ENCODE measurements at places on chromosomes 12 and 14. TPM values are rescaled to one million over a fixed set of nuclear protein-coding genes. Genes with fewer than 3 reads are reported as not detected.

The SLC7A8 gene
- total RNA-seq: 49.0 TPM

The COPZ1 gene
- total RNA-seq: 58.3 TPM

The MYH6 gene
- not detected for total RNA-seq

The DBX2 gene
- total RNA-seq: 4.3 TPM

The OVCH1 gene
- total RNA-seq: 0.38 TPM

The DRAM1 gene
- total RNA-seq: 3.4 TPM

The BATF gene
- 0.47 TPM for total RNA-seq

The MAP3K9 gene
- 49.3 TPM for total RNA-seq

The HHIPL1 gene
- total RNA-seq: 13.4 TPM

The EML1 gene
- 48.3 TPM for total RNA-seq

The NAV3 gene
- total RNA-seq: 106 TPM

The WDR20 gene
- total RNA-seq: 49.6 TPM

The MGP gene
- total RNA-seq: 51.1 TPM

The ITGA7 gene
- 64.0 TPM for total RNA-seq

The CEBPE gene
- total RNA-seq: 0.51 TPM

The KRT73 gene
- not detected for total RNA-seq

The FOXN3 gene
- 60.4 TPM for total RNA-seq

The CSRP2 gene
- total RNA-seq: 29.5 TPM

The DIO3 gene
- 0.53 TPM for total RNA-seq

The TEAD4 gene
- 5.9 TPM for total RNA-seq

The FAM177A1 gene
- total RNA-seq: 106 TPM

Data from dorsolateral prefrontal cortex (tissue), 122 donors.